Urothelium cell line (cell line): ENCODE measurements at places on chromosomes 16 and 17.

DNA sequence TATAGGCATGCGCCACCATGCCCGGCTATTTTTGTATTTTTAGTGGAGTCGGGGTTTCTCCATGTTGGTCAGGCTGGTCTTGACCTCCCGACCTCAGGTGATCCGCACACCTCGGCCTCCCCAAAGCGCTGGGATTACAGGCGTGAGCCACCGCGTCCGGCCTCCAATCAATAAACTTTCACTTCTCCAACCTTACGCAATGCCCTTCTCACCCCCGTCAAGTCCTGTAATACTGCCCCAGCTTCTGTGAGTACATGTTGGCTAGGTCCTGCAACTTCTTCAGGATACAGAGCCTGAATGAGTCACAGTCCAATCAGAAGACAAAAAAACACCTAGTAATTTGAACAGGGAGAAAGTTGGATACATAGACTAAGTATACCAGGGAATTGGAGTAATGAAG lies 47.1 kb upstream of the PHOSPHO1 start:
- no peak for DNase-seq

DNA sequence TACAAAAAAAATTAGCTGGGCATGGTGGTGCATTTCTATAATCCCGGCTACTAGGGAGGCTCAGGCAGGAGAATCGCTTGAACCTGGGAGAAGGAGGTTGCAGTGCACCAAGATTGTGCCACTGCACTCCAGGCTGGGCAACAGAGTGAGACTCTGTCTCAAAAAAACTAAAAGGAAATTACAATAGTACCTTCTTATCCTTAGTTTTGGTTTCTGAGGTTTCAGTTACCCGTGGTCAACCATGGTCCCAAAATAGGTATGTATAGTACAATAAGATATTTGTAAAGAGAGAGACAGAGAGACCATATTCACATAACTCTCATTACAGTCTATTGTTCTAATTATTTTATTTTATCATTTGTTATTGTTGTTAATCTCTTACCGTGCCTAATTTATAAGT lies 24.3 kb upstream of the MYH10 start:
- no peak for DNase-seq

- no peak for DNase-seq
Observed at GRCh38 chr17:39092692-39093230, 58.7 kb downstream of the PLXDC1 start.

DNA sequence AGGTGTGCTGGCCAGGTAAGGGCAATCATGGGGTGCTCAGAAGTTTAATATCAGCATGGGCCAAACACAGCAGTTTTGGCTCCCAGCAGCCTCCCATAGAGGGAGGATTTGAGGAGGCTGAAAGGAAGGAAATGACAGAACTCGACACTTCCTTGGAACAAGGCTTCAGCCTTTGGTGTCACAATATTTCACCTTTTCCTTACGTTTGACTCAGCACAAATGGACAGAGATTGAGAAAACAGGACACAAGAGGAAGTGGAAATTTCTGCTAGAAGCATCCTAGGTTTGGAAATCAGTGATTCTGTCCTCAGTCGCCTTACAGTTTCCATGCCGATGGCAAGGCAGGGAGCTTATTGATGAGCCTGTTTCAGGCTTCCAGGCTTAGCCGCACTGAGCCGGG lies 181.4 kb downstream of the MAF start:
- no peak for DNase-seq

- DNase-seq = no peak
Observed at GRCh38 chr17:82121246-82121645, 23.2 kb upstream of the FASN start.

GRCh38 chr16:77617996-77618395 lies 104.3 kb upstream of the NUDT7 start:
- DNase-seq = no peak

DNA sequence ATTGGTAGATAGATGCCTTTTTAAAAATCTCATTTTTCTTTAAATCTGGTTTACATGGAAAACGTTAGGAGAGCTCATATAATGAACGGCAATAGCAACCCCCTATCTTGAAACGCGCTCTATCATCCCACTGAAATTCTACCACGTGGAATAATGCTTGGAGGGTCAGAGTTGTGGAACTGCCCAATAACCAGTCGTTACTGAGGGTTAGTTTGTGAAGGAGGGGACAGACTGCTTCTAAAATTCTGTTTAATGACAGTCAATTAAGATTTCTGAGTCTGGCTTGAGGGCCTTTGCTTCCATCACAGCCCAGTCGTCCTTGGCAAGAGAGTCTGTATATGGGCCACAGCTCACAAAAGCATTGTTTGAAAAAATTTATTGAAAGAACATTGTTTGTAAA lies 482 bp downstream of the IRF8 start:
- no peak for DNase-seq

DNA sequence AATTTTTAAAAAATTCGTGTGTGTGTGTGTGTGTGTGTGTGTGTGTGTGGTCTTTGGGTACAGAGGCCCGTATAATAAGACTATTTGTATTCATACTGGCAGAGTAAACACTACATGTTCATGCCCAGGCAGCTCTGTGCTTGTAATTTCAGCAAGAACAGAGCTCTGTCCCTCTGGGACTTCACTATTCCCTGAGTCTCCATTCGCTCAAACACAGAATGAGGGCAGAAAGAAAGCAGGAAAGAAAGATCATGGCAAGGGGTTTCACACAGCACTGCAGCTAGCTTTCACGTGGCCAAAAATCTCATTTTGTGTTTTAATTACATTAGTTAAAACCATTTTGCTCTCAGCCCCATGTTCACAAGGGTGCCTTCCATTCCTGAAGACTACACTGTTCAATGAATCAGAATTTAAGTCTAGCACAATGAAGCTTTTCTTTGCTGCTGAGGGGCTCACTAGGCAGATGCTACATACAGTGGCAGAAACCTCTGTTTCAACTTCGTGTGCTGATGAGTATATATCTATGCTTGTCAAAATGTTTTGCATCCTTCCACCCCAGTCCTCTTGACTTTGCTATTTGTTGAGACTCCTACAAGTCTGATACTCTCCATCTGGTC lies 198.4 kb upstream of the C17orf78 start:
- no peak for DNase-seq

DNA sequence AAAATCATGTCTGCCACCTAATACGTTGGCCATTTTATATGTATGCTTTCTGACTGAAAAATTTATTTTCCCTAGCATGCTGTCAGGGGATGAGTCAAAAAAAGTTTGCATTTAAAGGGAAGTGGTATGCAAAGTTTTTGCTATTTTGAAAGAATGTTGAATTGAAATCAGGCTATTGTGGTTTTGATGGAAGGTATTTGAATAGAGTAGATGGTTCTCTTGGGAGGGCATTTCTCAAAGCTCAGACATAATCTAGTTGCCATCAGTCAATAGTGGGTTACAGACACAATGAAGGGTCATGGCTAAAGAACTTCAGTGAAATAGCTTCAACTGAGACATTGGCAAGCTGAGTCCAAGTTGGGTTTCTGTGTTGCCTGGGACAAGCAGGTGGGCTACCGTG lies 102.4 kb downstream of the MAP2K6 start:
- DNase-seq = no peak

- DNase-seq = peak; percentile 91
Observed at GRCh38 chr16:57807968-57808528, 5.8 kb upstream of the KIFC3 start.

GRCh38 chr17:47949946-47950345 lies 7.7 kb downstream of the PRR15L start:
- DNase-seq = no peak

DNA sequence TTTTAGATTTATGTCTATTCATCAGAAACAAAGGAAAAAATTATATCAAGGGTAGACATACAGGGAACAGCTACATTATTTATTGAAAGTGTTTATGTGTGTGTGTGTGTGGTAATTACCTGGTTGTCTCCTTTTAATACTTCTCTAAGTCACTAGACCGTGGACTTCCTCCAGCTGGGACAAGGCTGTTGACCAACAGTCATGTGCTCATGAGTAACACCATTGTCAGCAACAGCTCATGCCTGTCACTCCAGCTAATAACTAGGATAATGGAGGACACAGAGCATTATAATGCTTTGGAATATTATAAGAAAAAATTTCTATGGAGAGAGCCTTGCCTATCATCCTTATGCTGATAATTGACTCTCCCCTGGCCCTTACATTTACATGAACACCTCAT lies 125.3 kb upstream of the SALL1 start:
- no peak for DNase-seq

GRCh38 chr16:55292491-55292890 lies 31.5 kb upstream of the IRX6 start:
- no peak for DNase-seq

DNA sequence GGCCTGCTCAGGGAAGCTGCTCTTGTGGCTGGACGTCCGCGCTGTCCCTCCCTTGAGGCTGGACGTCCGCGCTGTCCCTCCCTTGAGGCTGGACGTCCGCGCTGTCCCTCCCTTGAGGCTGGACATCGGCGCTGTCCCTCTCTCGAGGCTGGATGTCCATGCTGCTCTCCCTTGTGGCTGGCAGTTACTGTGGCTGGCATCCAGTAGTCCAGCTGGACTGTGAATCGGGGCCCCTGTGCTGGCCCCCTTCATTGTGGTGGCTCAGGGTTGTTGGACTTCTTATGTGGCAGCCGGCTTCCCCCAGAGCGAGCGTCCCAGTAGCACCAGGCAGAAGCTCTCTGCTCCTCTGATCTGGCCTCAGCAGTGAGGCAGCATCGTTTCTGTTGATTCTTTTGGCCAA lies 141.5 kb downstream of the IRF8 start:
- no peak for DNase-seq

DNA sequence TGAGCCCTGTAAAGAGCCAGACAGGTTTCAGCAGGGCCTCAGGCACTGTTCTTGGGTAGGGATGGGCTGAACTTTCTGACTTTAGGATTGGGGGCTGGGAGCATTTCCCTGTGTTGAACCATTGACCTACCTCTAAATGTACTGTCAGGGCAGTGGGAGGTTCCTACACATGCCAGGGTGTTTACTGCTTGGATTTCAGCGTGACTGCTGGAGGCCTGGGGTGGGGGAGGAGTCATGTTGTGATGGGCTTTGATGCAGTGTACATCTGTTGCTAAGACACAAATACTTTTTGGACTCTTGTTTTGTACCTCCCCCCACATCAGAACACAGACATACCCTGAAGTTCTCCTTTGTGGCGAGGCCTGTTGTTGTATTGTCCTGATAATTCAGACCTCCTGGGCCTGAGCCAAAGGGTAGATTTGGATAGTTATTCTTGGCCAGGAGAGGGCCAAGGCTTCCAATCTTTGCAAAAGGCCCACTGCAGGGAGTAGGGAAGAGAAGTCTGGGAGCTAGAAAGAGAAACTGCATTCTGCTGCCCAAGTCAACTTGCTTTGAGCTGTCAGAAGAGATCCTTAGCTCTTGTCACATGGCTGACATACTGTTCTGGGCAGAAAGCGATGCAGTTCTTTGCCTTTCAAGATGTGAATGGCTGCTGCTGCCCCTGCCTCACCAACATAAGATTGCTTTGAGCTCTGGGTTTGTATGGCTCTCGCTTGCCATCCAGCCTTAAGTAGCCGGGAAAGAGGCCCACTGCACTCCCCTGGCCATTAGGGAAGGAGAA lies 3.7 kb downstream of the NFE2L1 start:
- DNase-seq = no peak

DNA sequence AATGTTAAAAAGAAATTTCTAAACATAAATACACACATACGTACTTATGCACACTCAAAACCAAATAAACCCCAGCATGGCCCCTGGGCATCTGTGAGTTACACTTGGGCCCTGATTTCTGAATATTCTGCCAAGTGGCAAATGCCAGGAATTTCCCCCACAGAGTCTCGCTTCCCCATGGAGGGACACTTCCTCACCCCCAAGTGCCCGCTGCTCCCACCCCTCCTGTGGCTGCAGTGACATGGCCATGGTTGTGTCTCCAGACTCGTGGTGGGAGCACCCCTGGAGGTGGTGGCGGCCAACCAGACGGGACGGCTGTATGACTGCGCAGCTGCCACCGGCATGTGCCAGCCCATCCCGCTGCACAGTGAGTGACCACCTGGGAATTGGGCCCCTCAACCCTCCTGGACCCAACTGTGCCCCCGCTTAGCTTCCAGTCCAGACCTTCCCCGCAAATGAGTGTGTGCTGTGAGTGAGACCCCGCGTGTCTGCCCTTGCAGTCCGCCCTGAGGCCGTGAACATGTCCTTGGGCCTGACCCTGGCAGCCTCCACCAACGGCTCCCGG lies 4.0 kb downstream of the ITGAD start:
- no peak for DNase-seq

DNA sequence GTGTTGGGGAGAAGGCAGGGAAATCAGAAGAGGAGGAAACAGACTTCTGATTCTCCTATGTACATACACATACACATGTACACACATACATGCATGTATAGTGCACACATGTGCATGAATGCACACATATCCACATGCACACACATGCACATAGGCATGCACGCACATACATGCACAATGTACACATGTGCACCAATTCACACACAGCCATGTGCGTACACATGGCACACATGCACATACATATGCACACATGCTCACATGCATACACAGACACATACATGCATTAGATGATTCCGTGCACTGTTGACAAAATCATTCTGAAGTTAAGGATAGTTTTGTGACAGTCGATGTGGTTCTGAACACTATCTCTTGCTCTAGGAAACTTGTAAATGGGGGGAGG lies 214.0 kb upstream of the CDH13 start:
- DNase-seq = no peak

- DNase-seq = no peak
Observed at GRCh38 chr16:20624882-20625807, 49.0 kb upstream of the ACSM2B start.

DNA sequence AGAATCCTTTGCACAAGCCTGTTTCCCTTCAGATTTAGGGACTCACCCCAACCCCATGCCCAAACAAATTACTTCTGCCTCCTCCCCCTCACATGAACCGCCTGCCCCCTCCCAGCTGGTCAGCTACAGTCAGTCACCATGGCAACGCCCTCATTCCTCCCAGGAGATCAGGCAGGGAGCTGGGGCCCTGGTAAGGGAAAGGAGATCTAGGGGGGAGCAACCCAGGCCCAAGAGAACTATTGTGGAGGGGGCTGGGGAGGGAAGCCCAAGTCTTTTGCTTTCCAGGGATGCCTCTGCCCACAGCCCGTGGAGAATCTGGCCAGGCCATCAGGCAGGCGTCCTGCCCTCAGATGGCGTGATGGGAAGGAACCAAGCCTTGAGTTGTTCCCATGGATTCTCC lies 2.8 kb downstream of the FAM171A2 start:
- peak; percentile 46 for DNase-seq

GRCh38 chr16:27588057-27588456 lies 38.1 kb downstream of the KATNIP start:
- DNase-seq = no peak

DNA sequence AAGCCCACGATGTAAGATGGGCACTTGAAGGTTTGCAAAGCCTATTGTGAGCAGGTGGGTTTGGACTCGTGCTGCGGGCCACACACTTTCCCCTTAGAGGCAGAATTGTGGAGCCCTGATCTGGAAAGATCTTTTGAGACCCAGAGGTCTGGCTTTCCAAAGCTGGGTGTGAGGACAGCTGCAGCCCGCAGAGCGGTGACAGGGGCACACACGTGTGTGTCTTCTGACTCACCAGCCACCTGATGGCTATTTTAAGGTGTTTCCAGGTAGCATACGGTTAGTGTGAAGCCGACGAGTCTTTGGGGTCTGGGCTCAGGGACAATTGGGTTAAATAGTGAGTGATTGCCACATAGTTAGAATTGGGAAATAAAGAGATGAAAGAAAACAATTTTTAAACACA lies 108.9 kb upstream of the GSE1 start:
- DNase-seq = no peak

- no peak for DNase-seq
Observed at GRCh38 chr17:15185625-15185991, 79.5 kb downstream of the PMP22 start.

GRCh38 chr16:73214825-73215677 lies 167.1 kb upstream of the ZFHX3 start:
- DNase-seq = no peak

GRCh38 chr17:64947152-64947551 lies 27.9 kb upstream of the LRRC37A3 start:
- no peak for DNase-seq
